ENCODE measurements at places on chromosomes 2 and 18.

GRCh38 chr2:127101756-127102477 is 5.0 kb downstream of the BIN1 start:
- peak; percentile 39 for DNase-seq

DNA sequence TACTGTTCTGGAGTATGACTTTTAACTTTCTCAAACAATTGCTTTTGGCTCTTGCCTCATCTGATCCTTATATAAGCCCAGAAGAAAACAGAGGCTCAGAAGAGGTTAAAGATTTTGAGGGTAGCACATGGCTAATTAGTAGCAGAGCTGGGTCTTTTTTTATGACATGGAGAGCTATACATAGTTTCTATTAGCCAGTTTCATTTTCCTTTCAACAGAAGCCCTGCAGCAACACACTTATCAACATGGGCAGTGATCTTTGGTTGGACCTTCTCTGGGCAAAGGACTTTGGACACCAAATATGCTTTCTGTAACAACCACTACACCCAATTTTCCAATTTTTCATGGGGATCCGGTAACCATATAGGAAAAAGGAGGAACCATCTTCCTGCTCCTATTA is 64.9 kb downstream of the NCKAP5 start:
- DNase-seq, result no peak

DNA sequence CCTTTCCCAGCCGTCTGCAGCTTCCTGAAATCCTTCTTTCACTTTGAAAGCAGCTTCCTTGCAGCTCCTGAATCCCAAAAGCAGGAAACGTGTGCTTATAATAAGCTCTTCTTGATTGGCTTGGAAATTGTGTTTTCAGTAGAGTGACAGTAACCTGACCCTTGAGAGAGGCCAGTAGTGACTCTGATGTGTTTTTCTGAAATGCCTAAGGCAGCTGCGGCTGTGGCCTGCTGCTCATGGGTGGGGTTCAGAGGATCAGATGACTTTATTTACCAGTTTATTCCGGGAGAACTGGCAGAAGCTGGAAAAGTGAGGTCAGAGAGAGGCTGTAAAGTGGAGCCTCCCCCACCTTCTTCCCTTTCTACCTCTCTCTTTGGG is 31.9 kb upstream of the RPIA start:
- DNase-seq, result peak; percentile 84

GRCh38 chr2:176675271-176675949 is 406.2 kb downstream of the MTX2 start:
- DNase-seq, result no peak

- no peak for DNase-seq
These were observed 231.5 kb downstream of the SLC8A1 start for GRCh38 chr2:40220177-40220925.

GRCh38 chr2:163319006-163319405 is 416.8 kb downstream of the FIGN start:
- DNase-seq, result no peak

DNA sequence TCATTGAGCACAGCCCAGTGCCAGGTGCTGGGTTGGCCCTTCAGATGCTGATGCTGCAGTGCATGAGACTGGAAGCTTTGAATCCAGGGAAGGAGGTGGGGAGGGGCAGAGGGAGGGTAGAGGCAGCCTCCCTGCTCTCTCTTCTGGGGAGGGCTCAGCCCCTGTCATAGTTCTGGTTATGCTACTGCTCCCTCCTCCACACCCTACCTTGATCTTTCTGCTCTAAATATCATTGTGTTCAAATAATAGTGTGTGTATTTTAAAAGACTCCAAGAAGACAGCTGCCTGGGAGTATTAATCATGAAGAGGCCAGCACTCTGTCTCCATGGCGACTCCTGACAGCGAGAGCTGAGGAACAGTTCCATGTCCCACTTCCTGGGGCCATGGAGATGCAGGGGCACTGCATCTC is 3.8 kb upstream of the EGR4 start:
- DNase-seq, result no peak

DNA sequence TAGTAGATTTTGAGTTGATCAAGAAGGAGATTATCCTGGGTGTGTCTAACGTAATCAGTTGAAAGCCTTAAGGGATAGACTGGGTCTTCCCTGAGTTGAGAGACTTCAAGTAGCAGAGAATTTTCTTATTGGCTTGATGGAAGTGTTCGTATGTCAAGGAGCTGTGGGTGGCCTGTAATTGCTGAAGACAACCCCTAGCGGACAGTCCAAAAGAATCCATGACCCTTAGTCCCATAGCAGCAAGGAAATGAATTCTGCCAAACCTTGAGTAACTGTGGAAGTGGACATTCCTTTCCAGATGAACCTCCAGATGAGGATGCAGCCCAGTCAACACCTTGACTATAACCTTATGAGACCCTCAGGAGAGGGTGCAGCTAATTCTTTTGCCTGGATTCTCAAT is 786.3 kb downstream of the SOCS6 start:
- DNase-seq, result no peak

DNA sequence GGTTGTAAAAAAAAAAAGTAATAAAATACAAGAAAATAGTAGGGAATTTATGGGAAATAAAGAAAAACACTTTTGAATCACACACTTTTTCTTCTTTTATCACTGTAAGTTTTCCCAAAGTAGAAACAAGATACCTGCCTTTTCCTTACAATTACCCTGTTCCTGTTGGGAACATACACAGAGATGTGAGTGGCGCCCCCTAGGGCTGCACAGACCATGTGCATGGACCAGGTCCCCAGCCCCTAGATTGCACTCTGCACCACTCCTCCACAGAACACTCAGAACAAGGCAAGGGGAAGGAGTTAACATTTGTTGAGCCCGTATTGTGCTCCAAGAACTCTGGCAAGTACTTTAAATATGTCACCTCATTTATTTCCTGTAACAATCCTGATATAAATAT is 118.7 kb upstream of the NRP2 start:
- DNase-seq, result no peak
